Naive thymus-derived CD8-positive, alpha-beta T cell (primary cell): ENCODE measurements at places on chromosomes 11 and 22. TPM values are rescaled to one million over a fixed set of nuclear protein-coding genes. Genes with fewer than 3 reads are reported as not detected.

DNA sequence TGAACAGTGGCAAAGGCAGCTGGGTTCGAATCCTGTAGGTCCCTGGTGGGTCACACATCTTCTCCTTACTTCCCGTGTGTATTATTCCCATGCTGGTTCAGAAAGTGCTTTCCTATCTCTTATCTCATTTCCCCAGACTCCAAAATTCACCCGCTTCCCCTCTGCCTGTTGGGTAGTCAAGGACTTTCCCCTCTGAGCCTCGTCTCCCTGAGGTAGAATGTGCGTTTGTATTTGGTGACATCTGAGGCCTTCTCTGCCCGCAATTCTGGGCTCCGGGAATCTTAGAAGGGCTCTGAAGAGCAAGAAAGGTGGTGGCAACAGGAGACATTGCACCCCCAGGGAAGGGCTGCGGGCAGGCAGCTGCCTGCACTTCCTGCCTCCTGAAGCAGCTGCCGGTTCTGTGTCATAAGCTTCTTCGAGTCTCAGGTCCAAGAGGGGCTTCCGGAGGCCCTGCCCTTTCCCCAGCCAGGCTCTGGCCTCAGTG lies 5.9 kb downstream of the LRRC32 start:
- H3K36me3 ChIP-seq = no peaks in the 10 kb centered on the region
- H3K4me1 ChIP-seq = peaks cover 20% of the 10 kb centered on the region
- peak overlapping the region; percentile 45 for H3K4me3 ChIP-seq
- H3K27me3 ChIP-seq = peaks cover 9% of the 10 kb centered on the region
- no peak for DNase-seq

GRCh38 chr22:28430466-28431025 lies 249.1 kb downstream of the TTC28 start:
- H3K4me3 ChIP-seq = no peak overlapping the region
- H3K27me3 ChIP-seq = no peaks in the 10 kb centered on the region
- no peak overlapping the region for H3K27ac ChIP-seq
- no peak for DNase-seq
- H3K36me3 ChIP-seq = no peaks in the 10 kb centered on the region
- no peaks in the 10 kb centered on the region for H3K4me1 ChIP-seq

OTOG gene
- total RNA-seq = not detected

- H3K36me3 ChIP-seq = peaks cover 8% of the 10 kb centered on the region
- no peak overlapping the region for H3K4me3 ChIP-seq
- DNase-seq = no peak
- peaks cover 39% of the 10 kb centered on the region for H3K4me1 ChIP-seq
- H3K27ac ChIP-seq = peak overlapping the region; percentile 4
Observed at GRCh38 chr11:584287-584686, 8.0 kb downstream of the PHRF1 start.

- peaks cover 1% of the 10 kb centered on the region for H3K4me1 ChIP-seq
- no peak for DNase-seq
- H3K36me3 ChIP-seq = no peaks in the 10 kb centered on the region
- no peaks in the 10 kb centered on the region for H3K27me3 ChIP-seq
- no peak overlapping the region for H3K4me3 ChIP-seq
Observed at GRCh38 chr11:99065121-99065520, 44.4 kb downstream of the CNTN5 start.

OR4D5 gene
- not detected for total RNA-seq

- H3K4me1 ChIP-seq = no peaks in the 10 kb centered on the region
- no peak overlapping the region for H3K4me3 ChIP-seq
- DNase-seq = no peak
- H3K36me3 ChIP-seq = no peaks in the 10 kb centered on the region
- H3K27me3 ChIP-seq = peaks cover 2% of the 10 kb centered on the region
- no peak overlapping the region for H3K27ac ChIP-seq
Observed at GRCh38 chr22:48822278-48823233, 1005.1 kb downstream of the BRD1 start.

ANKRD13D gene
- total RNA-seq = 189 TPM

SEPTIN3 gene
- total RNA-seq = not detected

DNA sequence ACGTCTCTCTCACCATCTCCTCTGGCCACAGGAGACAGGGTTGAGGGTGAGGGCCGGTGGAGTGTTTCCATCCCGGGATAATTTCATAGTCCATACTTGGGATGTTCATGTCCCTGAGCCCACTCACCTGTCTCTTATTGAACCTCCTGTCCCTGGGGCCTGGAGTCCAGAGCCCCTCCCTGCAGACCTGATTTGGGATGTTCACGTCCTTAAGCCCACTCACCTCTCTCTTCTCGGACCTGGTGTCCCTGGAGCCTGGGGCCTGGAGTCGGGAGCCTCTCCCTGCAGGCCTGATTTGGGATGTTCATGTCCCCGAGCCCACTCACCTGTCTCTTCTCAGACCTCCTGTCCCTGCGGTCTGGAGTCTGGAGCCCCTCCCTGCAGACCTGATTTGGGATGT lies 868.2 kb downstream of the BRD1 start:
- DNase-seq = no peak
- H3K27ac ChIP-seq = no peak overlapping the region
- H3K4me3 ChIP-seq = no peak overlapping the region
- no peaks in the 10 kb centered on the region for H3K36me3 ChIP-seq
- H3K27me3 ChIP-seq = peaks cover 55% of the 10 kb centered on the region

P4HA3 gene
- total RNA-seq = not detected

GRCh38 chr11:107017433-107018218 lies 650 bp downstream of the GUCY1A2 start:
- peak overlapping the region; percentile 76 for H3K4me3 ChIP-seq
- H3K27ac ChIP-seq = no peak overlapping the region
- peaks cover 25% of the 10 kb centered on the region for H3K27me3 ChIP-seq

DNA sequence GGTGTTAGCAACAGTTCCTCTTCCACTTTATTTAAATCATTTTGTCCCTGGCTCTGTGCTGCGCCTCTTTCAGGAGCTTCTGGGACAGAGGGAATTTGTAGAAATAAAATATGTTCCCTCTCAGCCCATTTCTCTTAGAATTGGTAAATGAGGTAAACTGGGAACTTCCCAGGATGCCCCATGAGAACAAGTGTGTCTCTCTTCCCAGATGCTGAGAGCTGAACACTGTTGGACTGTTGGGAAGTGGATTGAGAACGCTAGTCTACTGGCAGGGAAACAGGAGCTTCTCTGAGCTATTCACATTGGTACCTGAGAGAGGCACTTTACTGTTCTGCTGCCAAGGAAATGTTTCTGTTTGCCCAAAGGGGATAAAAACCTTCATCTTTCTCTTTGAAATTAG lies 4.0 kb downstream of the CRY2 start:
- no peaks in the 10 kb centered on the region for H3K27me3 ChIP-seq
- H3K4me3 ChIP-seq = no peak overlapping the region
- peaks cover 43% of the 10 kb centered on the region for H3K36me3 ChIP-seq
- H3K27ac ChIP-seq = no peak overlapping the region
- DNase-seq = no peak
